Naive thymus-derived CD4-positive, alpha-beta T cell (primary cell): ENCODE measurements at places on chromosomes 16 and 17.

GRCh38 chr16:35134471-35134870 is 1675.1 kb downstream of the TP53TG3F start:
- DNase-seq: no peak

DNA sequence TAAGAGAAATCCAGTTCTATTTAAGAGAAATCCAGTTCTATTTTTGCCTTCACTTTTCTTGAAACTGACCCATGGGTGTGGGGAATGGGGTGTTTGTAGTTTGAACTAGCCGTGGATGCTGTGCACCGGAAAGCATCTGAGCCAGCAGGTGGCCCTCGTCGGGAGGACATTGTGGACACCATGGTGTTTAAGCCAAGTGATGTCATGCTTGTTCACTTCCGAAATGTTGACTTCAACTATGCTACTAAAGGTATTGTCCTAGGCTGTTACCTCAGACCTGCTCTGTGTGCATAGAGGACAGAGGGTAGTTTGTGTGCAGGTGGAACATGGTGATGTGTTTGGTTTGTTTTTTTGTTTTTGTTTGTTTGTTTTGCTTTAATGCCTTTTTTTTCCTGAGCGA is 3.3 kb downstream of the ATXN2L start:
- no peak for DNase-seq

DNA sequence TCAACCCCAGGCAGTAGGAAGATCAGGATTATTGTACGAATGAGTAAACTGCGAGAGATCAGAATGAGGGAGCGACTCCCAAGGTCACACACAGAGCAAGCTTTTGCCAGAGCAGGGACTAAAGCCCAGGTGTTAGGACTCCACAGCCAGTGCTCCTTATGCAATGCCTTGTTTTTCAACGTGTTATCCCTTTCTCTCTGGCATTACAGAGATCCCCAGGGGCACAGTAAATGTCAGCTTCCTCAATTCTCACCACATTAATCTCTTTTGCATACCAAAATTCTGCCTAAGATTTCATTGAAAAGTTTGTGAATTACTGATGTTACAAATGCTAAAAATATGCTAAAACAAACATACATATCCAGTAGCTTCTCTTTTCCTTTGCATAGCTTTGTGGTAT is 68.1 kb upstream of the CES5A start:
- DNase-seq: no peak

- DNase-seq: no peak
Observed at GRCh38 chr17:45022288-45022648, 29.2 kb downstream of the DCAKD start.

- no peak for DNase-seq
Observed at GRCh38 chr17:27818401-27819105, 18.2 kb upstream of the NOS2 start.

DNA sequence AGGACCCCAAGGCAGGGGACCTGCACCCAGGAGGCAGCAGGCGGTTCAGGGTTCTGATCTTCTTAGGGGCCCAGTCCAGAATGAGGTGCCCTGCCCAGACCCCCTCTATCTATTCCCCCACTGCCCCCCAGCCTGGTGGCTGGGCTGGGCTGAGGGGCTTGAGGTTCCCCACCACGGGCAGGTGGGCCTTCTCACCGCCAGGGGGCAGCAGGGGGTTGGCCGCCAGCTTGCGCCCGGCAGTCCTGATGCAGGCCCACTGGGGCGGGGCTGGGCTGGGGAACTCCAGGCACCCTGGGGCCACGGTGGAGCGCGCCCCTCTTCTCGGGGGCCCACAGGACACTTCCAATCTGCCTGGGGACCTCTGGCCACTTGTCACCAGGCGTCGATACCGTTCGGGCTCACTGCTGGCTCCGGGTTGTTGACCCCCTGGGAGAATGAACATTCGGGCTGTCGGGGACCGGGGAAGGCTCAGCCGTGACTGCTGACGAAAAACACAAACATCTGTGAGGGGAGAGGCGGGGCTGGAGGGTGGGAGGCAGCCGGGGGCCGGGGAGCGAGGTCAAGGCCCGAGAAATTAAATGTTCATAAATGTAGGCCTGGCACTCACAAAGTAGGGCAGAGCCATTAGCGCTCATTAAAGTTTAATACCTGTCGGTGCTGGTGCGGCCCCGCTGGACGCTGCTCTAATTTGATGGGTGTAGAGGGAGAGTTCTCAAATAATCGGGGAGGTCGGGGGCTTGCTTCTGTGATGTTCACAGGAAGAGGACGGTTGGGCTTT is 219.3 kb upstream of the GSE1 start:
- DNase-seq: peak; percentile 52

- no peak for DNase-seq
Observed at GRCh38 chr16:73413091-73413829, 365.3 kb upstream of the ZFHX3 start.

GRCh38 chr17:76617838-76618237 is 25.7 kb downstream of the ST6GALNAC1 start:
- no peak for DNase-seq

GRCh38 chr17:33847900-33848299 is 407.2 kb upstream of the CCL2 start:
- no peak for DNase-seq

DNA sequence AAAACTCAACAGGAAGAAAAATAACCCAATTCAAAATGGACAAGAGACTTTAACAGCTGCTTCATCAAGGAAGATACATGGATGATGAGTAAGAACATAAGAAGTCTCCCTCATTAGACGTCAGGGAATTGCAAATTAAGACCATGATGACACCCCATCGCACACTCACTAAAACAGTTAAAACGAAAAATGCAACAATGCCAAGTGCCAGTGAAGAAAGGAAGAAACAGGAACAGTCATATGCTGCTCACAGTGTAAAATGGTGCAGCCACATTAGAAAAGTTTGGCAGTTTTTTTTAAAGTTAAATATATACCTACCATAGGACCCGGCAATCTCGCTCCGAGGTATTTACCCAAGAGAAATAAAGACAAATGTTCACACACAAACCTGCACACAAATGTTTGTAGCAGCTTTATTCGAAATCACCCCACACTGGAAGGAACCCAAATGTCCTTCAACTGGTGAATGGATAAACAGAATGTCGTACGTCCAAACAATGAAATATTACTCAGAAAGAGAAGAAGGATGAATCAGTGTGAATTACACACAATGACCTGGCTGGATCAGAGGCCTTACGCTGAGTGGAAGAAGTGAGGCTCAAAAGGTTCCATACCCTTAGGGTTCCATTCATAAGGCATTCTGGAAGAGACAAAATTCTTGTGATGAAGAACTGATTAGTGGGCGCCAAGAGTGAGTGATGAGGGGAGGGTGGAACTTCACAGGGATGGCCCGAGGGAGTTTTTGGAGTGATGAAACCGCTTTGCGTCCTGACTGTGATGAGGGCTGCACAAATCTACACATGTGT is 110.3 kb downstream of the C16orf95 start:
- DNase-seq: no peak

GRCh38 chr16:18943414-18943813 is 17.2 kb upstream of the SMG1 start:
- DNase-seq: no peak

GRCh38 chr16:69435977-69436820 is 11.8 kb downstream of the CYB5B start:
- no peak for DNase-seq

- no peak for DNase-seq
Observed at GRCh38 chr16:88428616-88429386, 24.3 kb upstream of the ZFPM1 start.

DNA sequence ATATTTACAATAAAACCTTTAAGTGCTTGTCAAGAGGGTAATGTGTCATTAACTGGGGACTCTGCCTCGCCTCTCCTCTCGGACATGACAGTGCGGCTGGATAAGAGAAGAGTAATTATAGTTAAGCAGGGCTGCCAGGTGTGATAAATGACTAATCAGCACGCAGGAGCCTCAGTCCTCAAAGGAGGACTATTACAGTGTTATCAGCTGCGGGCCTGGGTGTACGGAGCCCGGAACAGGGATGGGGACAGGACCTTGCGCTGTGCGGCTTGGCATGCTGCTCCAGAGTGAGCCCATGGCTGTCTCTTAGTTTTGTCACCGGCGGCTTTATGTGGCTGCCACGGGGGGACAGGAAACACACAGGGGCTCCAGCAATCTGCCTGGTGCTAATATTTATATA is 607.2 kb downstream of the MAF start:
- no peak for DNase-seq

- DNase-seq: no peak
Observed at GRCh38 chr16:68972720-68973119, 129.4 kb downstream of the TANGO6 start.

GRCh38 chr16:57632568-57632967 is 4.1 kb downstream of the ADGRG1 start:
- DNase-seq: no peak

- DNase-seq: no peak
Observed at GRCh38 chr17:39916918-39917317, 1.5 kb downstream of the GSDMB start.

GRCh38 chr16:87416826-87417527 is 24.8 kb downstream of the MAP1LC3B start:
- no peak for DNase-seq

DNA sequence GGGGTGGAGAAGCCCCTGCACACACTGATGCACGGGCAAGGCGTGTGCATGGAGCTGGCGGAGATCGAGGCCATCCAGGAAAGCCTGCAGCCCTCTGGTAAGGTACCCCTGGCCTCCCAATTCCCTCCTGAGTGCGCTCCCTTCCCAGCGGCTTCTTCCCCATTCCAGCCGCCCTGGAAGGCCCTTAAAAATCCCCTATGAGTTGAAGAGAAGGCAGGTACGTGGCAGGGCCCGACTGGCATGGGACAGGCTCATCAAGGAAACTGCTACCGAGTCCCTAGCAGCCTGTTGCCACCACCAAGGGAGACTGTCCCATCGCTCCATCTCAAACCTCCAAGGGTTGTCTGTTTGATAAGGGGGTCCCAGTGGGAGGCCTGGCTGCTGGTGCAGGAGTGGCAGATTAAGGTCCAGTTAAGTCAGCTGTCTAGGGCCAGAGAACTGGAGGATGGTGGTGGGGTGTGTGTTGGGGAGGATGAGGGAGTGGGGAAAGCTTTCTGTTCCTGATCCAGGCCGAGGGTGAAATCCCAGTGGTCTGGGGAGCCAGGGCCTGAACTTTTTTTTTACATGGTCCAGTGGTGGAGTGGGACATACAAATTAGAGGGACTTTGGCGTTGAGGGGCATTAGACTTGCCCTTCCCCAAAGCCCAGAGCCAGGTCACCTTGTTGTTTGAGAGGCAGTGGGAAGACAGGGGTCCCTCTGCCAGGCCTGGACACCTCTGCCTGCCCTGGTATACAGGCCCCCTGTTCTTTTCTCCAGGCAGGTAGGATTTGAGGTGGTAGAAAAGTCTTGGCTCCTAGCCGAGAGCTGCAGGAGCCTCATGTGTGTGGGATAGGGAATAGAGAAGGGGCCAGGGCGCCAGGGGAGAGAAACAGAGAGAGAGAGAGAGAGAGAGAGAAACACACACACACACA is 994 bp downstream of the IGFBP4 start:
- DNase-seq: no peak

GRCh38 chr17:43950554-43950953 is 3.2 kb downstream of the PYY start:
- DNase-seq: no peak

DNA sequence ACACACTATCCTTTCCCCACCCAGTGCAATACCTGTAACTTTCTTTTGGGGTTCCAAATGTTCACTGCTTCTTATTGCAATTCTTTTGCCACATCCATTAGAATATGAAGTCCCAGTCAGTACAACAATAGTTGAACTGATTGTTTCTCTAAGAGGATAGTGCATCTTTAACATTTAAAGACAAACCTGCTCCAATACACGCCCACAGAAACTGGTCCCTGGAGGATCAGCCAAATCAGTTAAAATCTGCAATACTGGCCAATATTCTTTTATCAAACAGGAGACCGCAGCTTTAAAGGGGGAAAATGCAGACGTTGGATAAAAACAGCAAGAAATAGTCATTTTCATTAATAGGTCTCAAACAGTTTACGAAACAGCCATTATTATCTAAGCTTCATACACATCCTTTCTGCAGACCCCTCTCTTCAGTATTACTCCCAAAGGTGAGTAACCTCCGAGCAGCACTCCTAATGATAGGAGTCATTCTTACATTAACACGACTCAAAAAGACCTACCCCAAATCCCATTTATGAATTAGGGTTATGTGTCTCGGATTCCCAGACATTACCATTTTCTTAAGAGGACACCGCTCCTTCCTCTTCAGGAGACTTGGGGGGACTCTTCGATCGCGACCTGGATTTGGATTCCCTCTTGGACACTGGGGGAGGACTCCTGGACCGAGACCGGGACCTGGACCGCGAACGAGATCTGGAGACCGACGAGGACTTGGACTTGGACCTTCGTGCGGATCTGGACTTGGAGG is 1.4 kb downstream of the SRSF2 start:
- DNase-seq: no peak

GRCh38 chr16:49959552-49960277 is 65.3 kb upstream of the CNEP1R1 start:
- no peak for DNase-seq

GRCh38 chr16:85750146-85750826 is 610 bp downstream of the C16orf74 start:
- no peak for DNase-seq

DNA sequence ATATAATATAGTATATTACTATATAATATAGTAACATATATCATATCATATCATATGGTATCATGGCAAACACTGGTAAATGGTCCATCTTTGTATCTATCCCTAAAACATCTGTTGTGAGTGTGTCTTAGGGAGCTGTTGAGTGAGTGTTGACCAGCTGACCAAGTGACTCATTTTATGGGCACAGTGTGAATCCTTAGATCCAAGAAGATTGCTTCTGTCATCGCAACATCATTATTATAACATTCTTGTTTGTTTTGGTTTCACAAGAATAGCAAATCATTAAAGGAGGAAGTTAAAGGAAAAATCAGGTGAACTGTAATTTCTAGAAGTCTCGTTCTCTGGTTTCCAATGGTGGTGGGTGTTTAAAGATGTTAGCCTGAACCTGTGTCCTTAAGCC is 11.7 kb upstream of the MAF start:
- DNase-seq: no peak

GRCh38 chr16:84532291-84532724 is 27.8 kb upstream of the MEAK7 start:
- DNase-seq: no peak

DNA sequence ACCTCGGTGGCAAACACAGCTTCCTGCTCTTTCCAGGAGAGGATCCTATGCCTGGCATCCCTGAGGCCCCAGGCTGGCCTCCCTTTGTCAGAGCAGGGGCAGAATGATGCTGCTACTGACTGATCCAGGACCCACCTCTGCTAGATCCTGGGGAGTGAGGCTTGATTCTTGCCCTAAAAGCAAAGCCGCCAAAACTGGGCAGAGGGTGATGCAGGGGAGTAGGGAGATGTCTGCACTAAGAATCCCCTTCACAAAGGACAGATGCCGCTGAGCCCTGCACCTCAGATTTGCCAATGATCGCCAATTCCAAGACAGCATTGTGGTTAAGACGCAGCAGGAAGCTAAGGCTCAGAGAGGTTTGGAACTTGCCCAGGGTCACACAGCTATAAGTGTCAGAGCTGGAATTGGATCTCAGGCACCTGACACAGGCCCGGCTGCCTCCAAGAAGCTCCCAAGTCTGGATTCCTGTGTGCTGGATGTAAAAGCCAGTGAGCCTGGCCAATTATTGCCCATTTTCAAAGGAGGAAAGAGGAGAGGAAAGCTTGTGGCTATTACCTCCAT is 60.7 kb upstream of the TNRC6C start:
- DNase-seq: no peak
